ENCODE measurements at places on chromosomes 13 and 19. TPM values are rescaled to one million over a fixed set of nuclear protein-coding genes. Genes with fewer than 3 reads are reported as not detected.
A peak's percentile ranks its signal among the peaks of the same experiment; 100 is the strongest.

ZNF443 gene
- 3.8 TPM for polyA plus RNA-seq

GRCh38 chr13:100798739-100799361, 124.3 kb upstream of the TMTC4 start:
- no peak for DNase-seq
- H3K27ac ChIP-seq: no peak overlapping the region
- H3K4me3 ChIP-seq: no peak overlapping the region
- H3K36me3 ChIP-seq: no peaks in the 10 kb centered on the region

DNA sequence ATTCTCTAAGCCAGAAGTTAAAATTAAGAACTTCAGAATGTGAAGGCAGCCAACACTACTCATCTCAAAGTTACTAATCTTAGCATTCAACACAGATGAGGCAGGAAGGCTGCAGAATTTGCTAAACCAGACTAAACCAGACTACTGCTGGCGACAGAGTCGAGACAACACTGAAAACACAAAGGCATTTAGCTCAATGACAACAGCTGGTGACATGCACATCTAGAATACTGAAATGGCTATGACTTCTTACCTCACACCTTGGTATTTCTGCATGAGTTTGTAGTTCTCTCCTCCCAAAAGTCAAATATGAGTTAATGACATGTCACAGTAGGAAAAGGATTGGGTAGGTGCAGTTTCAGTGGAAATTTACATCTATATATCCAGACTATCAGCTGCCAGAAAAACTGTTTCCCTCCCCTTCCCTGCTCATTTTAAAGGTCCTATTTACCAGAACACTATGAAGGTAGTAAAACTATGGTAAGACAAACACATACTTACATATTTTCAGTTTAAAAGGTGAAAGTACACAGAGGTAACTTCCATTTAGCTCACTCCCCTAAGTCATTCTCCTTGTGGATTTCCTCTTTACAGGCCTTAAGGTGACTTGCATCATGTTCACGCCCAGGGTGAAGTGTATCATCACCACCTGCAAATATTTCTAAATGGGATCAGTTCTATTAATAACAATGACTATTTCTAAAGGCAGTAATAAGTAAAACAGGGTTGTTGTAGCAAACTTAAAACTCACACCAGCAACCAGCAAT, 21.4 kb downstream of the FOXO1 start:
- no peak overlapping the region for H3K4me3 ChIP-seq
- no peaks in the 10 kb centered on the region for H3K36me3 ChIP-seq
- no peak for DNase-seq
- no peak overlapping the region for H3K27ac ChIP-seq

DNA sequence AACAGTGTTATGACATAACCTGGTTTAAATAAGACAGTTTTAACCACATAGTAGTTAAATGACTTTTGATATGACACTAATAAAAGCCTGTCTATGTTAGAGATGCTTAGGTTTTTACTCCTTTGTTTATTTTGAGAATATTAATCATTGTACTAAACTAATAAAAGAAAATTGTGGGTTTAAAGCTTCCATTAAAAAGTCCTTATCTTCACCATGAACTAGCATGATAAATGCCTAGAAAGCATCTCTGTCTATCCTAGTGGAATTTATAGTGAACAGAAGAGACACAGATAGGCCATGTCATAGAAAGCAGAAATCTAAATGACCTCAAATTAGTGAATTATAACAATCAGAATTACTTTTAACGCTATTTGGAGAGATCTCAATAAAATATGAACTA, 255.2 kb downstream of the PCDH9 start:
- no peaks in the 10 kb centered on the region for H3K4me1 ChIP-seq
- H3K4me3 ChIP-seq: no peak overlapping the region
- H3K27ac ChIP-seq: no peak overlapping the region

- DNase-seq: no peak
- H3K4me1 ChIP-seq: no peaks in the 10 kb centered on the region
- no peaks in the 10 kb centered on the region for H3K36me3 ChIP-seq
- H3K27me3 ChIP-seq: no peaks in the 10 kb centered on the region
Measured at GRCh38 chr19:30091856-30092255, 149.8 kb downstream of the URI1 start.

- H3K4me1 ChIP-seq: peaks cover 4% of the 10 kb centered on the region
- H3K27ac ChIP-seq: peak overlapping the region; percentile 11
- no peaks in the 10 kb centered on the region for H3K27me3 ChIP-seq
- H3K36me3 ChIP-seq: no peaks in the 10 kb centered on the region
- no peak overlapping the region for H3K4me3 ChIP-seq
- peak; percentile 94 for DNase-seq
Measured at GRCh38 chr13:104015646-104016396, 949.6 kb upstream of the SLC10A2 start.

Data from cardiac muscle cell (in vitro differentiated cells and primary cell).